Large intestine (tissue), 12 donors: ENCODE measurements at places on chromosomes 13 and 19. TPM values are rescaled to one million over a fixed set of nuclear protein-coding genes. Genes with fewer than 3 reads are reported as not detected.

- peaks cover 69% of the 10 kb centered on the region for H3K36me3 ChIP-seq
- H3K4me1 ChIP-seq, result peaks cover 31% of the 10 kb centered on the region
- H3K27me3 ChIP-seq, result no peaks in the 10 kb centered on the region
These were observed 95.3 kb downstream of the KL start for GRCh38 chr13:33111414-33112110.

- H3K27ac ChIP-seq, result peak overlapping the region; percentile 97
- H3K4me1 ChIP-seq, result peaks cover 35% of the 10 kb centered on the region
- H3K4me3 ChIP-seq, result no peak overlapping the region
- H3K27me3 ChIP-seq, result no peaks in the 10 kb centered on the region
- peaks cover 49% of the 10 kb centered on the region for H3K36me3 ChIP-seq
These were observed 54.5 kb downstream of the RAB20 start for GRCh38 chr13:110506859-110507566.

DNA sequence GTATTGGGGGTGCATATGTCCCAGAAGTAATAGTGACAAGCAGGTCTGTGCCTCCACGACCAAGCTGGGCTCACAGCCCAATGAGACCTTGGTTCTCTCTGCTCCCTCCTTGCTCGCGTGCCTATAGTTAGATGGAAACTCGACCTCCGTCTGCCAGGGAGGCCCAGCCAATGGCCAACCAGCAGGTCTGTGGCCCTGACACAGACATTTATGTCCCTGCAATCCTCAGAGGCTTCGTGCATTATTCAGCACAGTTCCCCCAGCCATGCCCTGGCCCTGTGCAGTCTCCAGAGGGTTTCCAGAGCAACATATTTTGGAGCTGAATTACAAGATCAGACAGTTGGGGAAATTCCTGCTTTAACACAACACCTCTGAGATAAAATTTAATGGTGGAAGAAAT is 105.1 kb downstream of the UQCRFS1 start:
- no peaks in the 10 kb centered on the region for H3K4me1 ChIP-seq
- H3K27ac ChIP-seq, result no peak overlapping the region
- no peak for DNase-seq
- H3K36me3 ChIP-seq, result no peaks in the 10 kb centered on the region
- no peak overlapping the region for H3K4me3 ChIP-seq

- no peak overlapping the region for H3K4me3 ChIP-seq
- no peak overlapping the region for H3K27ac ChIP-seq
- H3K36me3 ChIP-seq, result no peaks in the 10 kb centered on the region
- H3K27me3 ChIP-seq, result no peaks in the 10 kb centered on the region
- no peak for DNase-seq
These were observed 1212.0 kb downstream of the PCDH17 start for GRCh38 chr13:58843567-58843966.

DNA sequence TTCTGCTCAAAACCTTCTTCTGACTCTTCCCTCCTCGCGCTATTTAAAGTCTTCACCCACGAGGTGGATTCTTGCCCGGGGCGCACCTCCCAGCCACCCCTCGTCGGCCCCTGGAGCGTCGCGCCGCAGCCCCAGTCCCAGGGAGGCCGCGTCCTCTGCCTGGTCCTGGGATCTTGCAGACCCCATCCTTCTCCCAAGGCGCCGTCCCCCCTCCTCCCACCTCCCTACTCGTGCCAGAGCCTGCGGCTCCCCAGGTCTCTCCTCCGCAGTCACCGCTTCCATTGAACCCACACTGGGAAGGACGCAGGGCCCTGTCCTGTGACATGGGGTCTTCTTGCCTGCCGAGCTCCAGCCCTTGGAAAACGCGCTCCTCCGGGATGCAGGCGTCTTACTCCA is 486 bp downstream of the ZNF808 start:
- peaks cover 15% of the 10 kb centered on the region for H3K4me1 ChIP-seq
- peak overlapping the region; percentile 75 for H3K4me3 ChIP-seq
- peak overlapping the region; percentile 92 for H3K27ac ChIP-seq
- peak; percentile 9 for DNase-seq
- no peaks in the 10 kb centered on the region for H3K36me3 ChIP-seq

DNA sequence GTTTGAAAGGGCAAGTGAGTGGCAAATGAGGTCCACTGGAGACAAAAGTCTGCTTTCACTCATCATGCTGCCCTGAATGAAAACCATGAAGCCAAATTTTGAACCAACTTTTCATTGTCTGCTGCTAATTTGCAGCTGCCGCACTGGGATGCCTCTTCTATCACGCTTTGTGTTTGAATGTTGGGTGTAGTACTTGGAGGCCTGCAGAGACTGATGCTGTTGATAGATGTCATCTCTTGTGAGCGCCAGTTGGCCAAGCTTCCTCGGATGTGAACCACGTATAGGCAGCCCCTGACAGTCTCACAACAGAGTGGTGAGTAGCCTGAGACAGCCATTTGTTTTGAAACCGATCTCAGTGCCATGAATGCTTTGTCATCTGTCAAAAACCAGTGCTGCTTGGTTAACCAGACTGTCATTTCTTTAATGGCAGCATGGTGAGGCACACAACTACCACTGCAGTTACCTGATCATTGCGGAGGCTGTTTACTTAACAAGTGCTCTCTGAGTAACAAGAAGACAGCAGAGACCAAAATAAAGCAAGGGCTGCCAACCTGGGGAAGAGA is 31.2 kb upstream of the SLC10A2 start:
- no peaks in the 10 kb centered on the region for H3K27me3 ChIP-seq
- H3K27ac ChIP-seq, result no peak overlapping the region
- H3K4me3 ChIP-seq, result no peak overlapping the region
- peaks cover 3% of the 10 kb centered on the region for H3K4me1 ChIP-seq

GRCh38 chr13:88281841-88282240 is 610.7 kb downstream of the SLITRK5 start:
- H3K36me3 ChIP-seq, result no peaks in the 10 kb centered on the region
- no peak overlapping the region for H3K27ac ChIP-seq
- DNase-seq, result no peak
- no peaks in the 10 kb centered on the region for H3K4me1 ChIP-seq
- no peaks in the 10 kb centered on the region for H3K27me3 ChIP-seq

The C1QTNF9B gene
- polyA plus RNA-seq, result 0.36 TPM

GRCh38 chr13:66036636-66037035 is 1193.5 kb downstream of the PCDH9 start:
- no peak overlapping the region for H3K27ac ChIP-seq
- H3K27me3 ChIP-seq, result no peaks in the 10 kb centered on the region
- no peak for DNase-seq
- no peak overlapping the region for H3K4me3 ChIP-seq
- no peaks in the 10 kb centered on the region for H3K4me1 ChIP-seq
- H3K36me3 ChIP-seq, result no peaks in the 10 kb centered on the region

DNA sequence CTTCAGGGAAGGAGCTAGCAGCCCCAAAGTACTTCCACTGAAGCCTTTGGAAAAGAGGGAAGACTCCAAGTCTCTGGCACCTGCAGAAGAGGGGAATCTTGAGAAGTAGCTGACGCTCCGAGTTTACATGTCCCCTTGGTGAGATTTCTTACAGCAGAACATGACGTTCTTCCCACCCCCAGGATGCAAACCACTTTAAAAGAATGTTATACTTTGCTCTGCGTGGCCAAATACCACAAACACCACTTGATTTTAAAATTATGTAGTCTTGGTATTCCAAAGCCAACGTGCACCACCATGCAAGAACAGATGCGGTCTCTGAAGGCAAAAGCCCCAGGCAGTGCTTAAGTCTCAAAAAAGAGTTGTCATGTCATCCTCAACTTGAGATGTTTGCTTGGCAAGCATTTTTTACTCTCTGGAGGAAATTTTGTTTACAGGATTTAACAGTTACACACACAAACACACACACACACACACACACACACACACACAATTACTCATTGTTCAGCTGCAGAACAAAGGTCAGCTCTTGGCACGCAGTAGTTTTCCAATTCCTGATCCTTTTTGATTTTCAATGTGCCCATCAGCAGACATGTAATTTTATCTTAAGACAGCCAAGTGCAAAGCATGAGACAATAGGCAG is 106.1 kb downstream of the RGCC start:
- H3K4me1 ChIP-seq, result no peaks in the 10 kb centered on the region
- no peaks in the 10 kb centered on the region for H3K27me3 ChIP-seq
- no peak overlapping the region for H3K4me3 ChIP-seq
- H3K27ac ChIP-seq, result no peak overlapping the region
- DNase-seq, result no peak
- H3K36me3 ChIP-seq, result peaks cover 6% of the 10 kb centered on the region

- H3K36me3 ChIP-seq, result peaks cover 10% of the 10 kb centered on the region
- DNase-seq, result no peak
These were observed 95.7 kb downstream of the FNDC3A start for GRCh38 chr13:49071341-49071937.

- H3K4me3 ChIP-seq, result no peak overlapping the region
- no peaks in the 10 kb centered on the region for H3K4me1 ChIP-seq
- H3K27ac ChIP-seq, result no peak overlapping the region
- H3K36me3 ChIP-seq, result peaks cover 14% of the 10 kb centered on the region
- no peaks in the 10 kb centered on the region for H3K27me3 ChIP-seq
These were observed 6.2 kb downstream of the MRPS31 start for GRCh38 chr13:40764587-40765403.

DNA sequence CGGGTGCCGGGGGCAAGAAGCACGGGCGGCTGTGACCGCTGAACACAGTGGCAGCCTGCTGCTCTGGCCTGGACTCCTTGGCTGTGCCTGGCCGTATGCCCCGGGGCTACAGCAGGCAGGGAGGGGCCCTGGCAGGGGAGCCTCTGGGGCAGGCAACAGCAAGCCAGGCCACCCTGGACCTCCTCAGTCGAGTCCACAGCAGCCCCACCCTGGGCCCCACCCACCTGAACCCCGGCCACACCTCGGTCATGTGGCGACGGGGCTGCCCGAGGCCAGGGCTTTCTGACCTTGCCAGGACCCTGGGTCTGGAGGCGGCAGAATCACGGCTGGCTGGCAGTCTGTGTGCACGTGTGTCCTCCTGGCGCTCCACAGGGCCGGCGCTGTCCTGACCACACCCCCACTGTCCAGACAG is 8.7 kb downstream of the CILP2 start:
- no peak overlapping the region for H3K4me3 ChIP-seq
- DNase-seq, result no peak
- no peaks in the 10 kb centered on the region for H3K36me3 ChIP-seq

DNA sequence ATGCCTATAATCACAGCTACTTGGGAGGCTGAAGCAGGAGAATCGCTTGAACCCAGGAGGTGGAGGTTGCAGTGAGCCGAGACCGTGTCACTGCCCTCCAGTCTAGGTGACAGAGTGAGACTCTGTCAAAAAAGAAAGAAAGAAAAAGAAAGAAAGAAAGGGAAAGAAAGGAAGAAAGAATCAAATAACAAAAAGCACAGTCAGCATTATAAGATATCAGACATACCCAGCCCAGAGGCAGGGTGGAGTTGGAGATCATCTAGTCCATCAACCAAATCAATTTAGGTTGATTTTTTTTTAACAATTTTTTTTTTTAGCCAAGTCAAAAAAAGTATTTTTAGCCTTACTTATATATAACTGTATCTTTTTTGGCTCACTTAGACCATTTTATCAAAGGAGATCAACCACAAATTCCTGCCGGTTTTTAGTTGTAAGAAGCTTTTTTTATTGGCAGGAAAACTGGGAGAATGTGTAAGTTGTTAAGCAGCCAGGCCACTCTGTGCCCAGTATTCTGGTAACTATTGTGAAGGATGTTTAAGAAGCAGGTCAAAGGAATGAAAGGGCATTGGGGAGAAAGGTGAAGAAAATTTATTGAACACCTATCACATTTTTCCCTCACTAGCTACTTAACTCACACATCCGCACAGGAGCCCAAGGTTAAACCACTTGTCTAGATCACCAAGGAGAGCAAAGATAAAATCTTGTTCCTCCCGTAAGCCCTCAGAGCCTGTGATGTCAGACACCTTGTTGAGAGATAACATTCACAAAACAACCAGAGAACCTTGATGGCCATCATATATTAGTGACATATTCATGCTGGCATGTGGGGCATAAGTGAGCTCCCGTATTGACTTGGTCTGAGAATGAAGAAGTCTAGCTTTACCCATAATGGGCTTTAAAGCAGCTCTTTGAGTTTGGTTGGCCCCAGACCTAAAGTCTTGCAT is 91.8 kb downstream of the COL4A2 start:
- H3K27ac ChIP-seq, result peak overlapping the region; percentile 44
- no peaks in the 10 kb centered on the region for H3K27me3 ChIP-seq
- no peaks in the 10 kb centered on the region for H3K36me3 ChIP-seq
- peaks cover 3% of the 10 kb centered on the region for H3K4me1 ChIP-seq
- no peak overlapping the region for H3K4me3 ChIP-seq

DNA sequence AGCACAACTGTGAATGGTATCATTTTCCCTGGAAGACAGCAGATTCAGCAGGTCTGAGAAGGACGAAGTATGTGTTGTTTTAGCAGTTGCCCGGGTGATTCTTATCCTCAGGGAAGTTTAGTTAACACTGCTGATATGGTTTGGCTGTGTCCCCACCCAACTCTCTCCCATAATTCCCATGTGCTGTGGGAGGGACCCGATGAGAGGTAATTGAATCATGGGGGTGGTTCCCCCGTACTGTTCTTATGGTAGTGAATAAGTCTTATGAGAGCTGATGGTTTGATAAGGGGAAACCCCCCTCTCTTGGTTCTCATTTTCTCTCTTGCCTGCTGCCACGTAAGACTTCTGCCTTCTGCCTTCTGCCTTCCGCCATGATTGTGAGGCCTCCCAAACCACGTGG is 81.0 kb upstream of the UBAC2 start:
- DNase-seq, result no peak
- H3K27me3 ChIP-seq, result peaks cover 4% of the 10 kb centered on the region
- no peak overlapping the region for H3K27ac ChIP-seq

GRCh38 chr19:29531458-29532025 is 5.7 kb downstream of the VSTM2B start:
- H3K27me3 ChIP-seq, result peaks cover 47% of the 10 kb centered on the region
- peaks cover 10% of the 10 kb centered on the region for H3K36me3 ChIP-seq
- peaks cover 29% of the 10 kb centered on the region for H3K4me1 ChIP-seq

- no peaks in the 10 kb centered on the region for H3K4me1 ChIP-seq
- DNase-seq, result no peak
- H3K4me3 ChIP-seq, result no peak overlapping the region
- H3K27ac ChIP-seq, result no peak overlapping the region
- no peaks in the 10 kb centered on the region for H3K27me3 ChIP-seq
These were observed 975.5 kb downstream of the OLFM4 start for GRCh38 chr13:54004026-54004699.

The ZNF583 gene
- 6.0 TPM for polyA plus RNA-seq

DNA sequence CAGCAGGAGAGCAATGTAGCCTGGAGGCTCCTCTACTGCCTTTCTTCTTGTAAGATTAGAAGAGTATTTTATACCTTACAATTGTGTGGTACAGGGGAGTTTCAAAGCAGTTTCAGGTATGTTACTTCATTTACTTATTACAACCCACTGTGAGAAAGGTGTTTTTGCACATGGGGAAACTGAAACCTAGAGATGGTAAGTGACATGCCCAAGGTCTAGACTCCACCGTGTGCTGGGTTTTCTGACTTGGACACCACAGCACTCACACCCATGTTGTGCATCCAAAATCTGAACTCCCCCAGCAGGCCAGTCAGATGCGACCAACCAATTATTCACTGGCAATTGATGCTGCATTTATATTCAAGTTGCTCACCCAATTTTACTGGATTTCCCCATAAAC is 22.8 kb downstream of the ERICH6B start:
- no peaks in the 10 kb centered on the region for H3K4me1 ChIP-seq
- H3K36me3 ChIP-seq, result no peaks in the 10 kb centered on the region
- no peak overlapping the region for H3K27ac ChIP-seq
- H3K27me3 ChIP-seq, result peaks cover 2% of the 10 kb centered on the region
- no peak overlapping the region for H3K4me3 ChIP-seq

The FARSA gene
- 55.0 TPM for polyA plus RNA-seq

The ADPRHL1 gene
- 2.8 TPM for polyA plus RNA-seq
